ENCODE measurements at places on chromosomes 6 and 20. TPM values are rescaled to one million over a fixed set of nuclear protein-coding genes. Genes with fewer than 3 reads are reported as not detected.

DNA sequence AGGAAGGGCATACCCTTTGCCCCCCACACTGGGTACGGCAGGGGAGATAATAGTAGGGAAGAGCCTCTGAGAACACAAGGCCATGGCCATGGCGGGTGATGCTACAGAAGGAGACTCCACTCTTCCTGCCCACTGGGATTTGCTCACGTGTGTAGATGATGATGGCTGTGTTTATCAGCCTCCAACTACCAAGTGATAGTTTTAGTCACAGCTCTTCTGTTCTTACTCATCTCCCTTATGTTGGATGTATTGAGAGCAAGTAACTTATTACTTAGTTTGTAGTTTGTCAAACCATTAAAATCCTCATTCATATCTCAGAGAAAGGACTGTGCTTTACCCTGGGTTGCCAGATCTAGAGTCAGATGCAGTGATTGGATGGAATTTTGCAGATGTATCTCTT is 66.0 kb downstream of the CDH26 start:
- no peak for DNase-seq

GRCh38 chr6:112482373-112482772 is 135.2 kb downstream of the RFPL4B start:
- no peak for DNase-seq

The TCF21 gene
- polyA plus RNA-seq: 199 TPM

- no peak for DNase-seq
Measured at GRCh38 chr20:13990465-13990864, at the start of gene SEL1L2. TSS of gene SEL1L2 (minus strand) at chr20:13990614. CDS start at chr20:13990534, 80 bp downstream.

The CHRNA4 gene
- polyA plus RNA-seq: 1.6 TPM

Data from left renal pelvis (tissue), 4 donors.